ENCODE measurements at places on chromosomes 7 and 10.

DNA sequence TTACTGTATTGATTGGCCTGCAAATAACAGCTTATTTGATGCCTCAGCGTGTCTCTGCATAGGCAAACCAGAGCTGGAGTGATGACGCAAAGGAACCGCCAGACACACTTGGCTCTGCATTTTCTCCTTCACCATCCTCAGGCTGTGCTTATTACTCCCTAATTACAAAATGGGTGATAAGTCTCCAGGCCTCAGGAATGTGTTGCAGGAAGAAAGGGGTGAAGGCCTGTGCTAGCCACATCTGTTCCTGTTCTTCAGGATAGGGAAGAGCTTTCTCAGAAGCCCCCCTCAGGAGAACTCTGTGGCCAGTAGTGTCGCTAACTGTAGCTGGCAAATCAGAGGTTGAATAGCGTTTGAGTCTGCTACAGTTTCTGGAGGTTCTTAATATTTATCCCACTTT, 5.1 kb downstream of the TDRD1 start:
- DNase-seq, result no peak

- DNase-seq, result no peak
Measured at GRCh38 chr10:790821-791551, 101.5 kb upstream of the DIP2C start.

DNA sequence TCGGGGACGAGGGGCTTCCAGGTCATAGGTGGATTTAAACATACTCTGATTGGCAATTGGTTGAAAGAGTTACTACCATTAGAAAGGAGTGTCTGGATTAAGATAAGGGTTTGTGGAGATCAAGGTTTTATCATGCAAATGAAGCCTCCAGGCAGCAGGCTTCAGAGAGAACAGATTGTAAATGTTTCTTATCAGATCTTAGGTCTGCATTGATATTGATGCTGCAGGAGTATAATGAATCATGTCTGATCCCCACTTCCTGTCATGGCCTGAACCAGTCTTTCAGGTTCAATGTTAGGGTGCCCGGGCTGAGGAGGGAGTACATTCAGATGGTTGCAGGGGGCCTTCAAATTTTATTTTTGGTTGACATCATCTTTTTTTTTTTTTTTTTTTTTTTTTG, 51.4 kb downstream of the SH3PXD2A start:
- DNase-seq, result no peak

DNA sequence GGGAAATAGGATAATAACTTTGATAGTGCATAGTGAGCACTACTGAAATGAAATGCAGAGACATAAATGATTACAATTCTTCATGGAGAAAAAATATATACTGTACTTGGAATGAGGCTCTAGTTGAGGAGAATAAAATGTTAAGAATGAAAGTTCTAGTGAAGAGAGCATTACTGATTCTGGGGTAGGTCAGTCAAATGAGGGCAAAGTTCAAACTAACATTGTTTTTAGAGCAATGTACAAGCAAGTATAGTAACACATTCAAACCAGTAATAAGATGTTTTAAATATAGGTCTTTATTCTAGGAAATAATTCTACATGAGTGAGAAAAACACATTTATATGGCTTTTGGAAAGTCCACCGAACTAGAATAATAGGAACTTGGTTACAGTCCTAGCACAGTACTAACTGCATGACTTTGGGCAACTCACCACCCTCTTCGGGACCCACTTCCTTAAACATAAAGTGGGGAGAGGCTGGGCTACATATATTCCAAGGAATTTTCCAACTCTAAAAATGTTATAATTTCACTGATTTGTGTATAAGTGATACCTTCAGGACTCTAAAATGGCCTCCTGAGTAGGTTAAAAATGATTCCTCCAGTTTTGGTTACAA, 86.4 kb downstream of the CDK6 start:
- no peak for DNase-seq

DNA sequence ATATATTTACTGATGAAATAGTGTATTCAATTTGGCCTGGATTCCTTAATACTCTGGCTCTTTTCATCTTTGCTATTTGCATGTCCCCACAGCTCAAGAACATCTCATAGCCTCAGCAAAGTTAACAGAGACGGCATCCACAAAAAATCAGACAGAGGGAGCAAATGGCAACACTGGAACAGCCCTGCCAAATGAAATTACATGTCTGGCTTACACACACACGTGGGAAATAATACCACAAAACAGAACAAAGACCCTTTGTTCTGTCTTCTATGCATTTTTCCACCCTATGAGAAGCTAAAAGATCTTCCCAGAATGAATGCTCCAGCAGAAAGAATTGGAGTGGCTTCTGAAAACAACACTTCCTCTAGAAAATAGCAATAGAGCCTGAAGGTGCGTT, 139.5 kb downstream of the ALOX5 start:
- no peak for DNase-seq

DNA sequence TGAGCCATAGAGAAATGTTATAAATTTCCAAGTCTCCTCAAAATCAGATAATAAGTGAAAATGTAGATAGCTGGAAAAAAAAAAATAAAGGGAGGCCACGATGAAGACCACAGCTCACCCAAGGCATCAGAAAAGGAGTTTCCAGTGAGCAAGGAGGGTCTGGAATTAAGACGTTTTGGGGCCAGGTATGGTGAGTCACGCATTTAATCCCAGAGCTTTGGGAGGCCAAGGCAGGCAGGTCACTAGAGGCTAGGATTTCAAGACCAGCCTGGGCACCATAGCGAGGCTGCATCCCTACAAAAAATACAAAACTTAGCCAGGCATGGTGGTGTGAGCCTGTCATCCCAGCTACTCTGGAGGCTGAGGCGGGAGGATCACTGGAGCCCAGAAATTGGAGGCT, 65.5 kb downstream of the ASB13 start:
- no peak for DNase-seq

- no peak for DNase-seq
Measured at GRCh38 chr10:101493249-101493648, 94.8 kb downstream of the POLL start.

- no peak for DNase-seq
Measured at GRCh38 chr7:13421776-13422175, 567.7 kb downstream of the ETV1 start.

DNA sequence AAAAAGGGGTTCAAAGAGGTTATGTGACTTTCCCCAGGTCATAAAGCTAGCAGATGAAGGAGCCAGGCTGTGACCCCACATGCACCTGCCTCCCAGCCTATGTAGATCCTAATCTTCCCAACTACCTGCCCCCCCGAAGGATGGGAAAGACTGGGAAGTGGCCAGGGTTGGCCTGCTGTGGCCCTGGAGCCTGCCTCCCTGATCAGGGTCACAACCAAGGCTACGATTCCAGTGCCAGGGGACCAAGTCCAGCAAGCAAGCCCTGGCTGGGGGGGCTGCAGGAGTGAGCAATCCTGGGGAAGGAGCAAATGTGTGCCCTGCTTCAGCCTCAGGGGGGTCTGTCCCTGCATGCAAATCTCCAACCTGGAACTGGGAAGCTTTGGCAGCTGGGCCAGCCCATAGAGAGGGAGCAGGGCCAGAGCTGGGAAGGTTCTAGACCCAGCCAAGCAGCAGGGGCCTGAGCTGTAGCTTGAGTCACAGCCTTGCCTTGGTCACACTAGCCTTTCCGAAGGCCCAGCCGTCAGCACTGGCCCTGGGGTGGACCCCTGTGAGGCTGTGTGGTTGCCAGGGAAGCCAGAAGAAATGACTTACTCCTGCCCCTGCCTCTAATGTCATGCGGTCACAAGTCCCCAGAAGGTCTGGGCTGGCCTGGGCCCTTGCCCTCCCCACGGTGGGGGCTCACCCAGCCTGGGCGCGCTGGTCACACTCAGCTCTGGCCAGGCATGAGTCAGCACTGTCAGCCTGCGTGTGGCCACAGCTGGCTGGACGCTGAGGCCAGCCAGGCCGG, 96.4 kb upstream of the ZMIZ1 start:
- DNase-seq, result peak; percentile 17

- DNase-seq, result no peak
Measured at GRCh38 chr10:75228278-75228677, 7.5 kb downstream of the COMTD1 start.

- no peak for DNase-seq
Measured at GRCh38 chr10:118965096-118965495, 64.4 kb upstream of the NANOS1 start.

DNA sequence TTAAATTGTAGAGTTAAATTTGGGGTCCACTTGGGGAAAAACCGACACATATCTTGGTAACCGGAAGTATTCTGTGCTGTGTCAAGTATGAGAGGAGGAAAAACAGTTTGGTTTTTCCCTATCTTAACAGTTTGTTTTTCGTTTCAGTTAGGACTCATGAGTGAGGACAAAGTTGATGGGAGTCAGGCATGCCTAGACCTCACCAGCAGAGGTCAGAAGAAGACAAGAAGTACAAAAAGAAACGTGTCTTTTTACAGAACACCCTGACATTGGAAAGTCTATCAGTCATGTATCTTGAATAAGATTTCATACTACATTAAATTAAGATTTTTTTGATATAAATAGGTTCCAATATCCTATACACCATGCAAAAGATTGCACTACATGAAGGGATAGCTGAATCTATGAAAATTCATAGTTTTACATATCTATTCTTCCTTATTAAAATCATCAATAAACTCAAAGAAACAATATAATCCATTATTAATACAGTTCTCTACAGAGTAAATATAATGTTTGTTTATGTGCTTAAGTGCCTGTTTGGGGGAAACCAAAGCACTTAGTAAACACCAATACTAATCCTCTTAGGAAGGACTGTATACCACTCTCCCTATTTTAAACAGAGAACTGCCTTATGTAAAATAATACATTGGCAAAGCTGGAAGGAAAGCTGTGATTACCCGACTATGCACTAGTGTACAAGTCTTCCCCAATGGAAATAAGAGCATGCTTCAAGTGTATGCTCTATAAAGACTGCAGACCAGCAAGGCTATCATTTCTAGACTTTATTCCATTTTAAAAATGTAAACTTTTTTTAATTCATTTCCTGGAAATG, 95.6 kb downstream of the USP6NL start:
- DNase-seq, result peak; percentile 20

DNA sequence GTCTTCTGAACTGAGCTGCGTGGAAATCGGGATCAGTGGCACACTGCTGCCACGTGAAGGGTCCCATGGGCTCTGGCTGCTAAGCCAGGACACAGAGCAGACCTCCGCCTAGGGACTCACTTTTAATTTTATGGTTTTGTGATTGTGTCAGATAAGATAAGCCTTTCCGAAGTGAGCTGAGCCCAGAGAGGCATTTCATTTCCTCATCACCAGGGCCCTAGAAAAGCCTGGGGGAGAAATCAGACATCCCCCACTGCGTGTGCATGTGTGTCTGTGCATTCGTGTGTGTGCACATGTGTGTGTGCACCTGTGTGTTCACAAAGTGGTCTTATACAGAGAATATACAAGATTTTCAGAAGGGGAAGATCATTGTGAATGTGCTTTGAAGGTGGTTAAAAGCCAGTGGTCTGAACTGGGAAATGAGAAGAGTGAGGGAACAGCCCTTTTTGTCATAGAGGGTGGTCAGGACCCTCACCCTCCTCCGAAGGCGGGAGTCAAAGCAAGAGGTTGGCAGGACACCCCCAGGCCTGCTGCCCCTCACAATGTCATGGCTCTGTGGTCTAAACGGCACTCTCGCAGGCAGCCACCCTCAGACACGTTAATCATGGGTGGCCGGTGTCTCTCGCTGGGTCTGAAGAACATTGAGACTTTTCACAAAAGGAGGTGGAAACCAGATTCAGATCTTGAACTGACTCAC, 176.1 kb upstream of the PFKP start:
- no peak for DNase-seq

- no peak for DNase-seq
Measured at GRCh38 chr7:142752376-142753225, 3.3 kb downstream of the PRSS1 start.

DNA sequence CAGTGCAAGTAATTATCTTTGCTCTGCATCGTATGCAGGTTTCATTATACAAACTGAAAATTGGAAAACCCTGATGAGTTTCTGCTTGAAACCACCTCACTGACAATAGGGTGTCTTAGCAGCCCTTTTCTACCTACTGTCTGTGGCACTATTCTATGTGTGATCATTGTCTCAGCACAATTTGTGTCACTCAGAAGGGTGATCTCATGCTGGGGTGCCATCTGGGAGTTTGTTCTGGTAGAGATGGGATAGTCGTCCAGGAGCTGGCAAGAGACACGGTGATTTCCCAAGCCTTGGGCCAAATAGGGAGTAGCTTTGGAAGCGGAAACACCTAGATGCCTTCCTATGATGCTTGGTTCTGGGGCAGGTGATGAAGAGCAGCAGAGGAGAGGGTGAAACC, 186.3 kb downstream of the FRMD4A start:
- DNase-seq, result no peak

DNA sequence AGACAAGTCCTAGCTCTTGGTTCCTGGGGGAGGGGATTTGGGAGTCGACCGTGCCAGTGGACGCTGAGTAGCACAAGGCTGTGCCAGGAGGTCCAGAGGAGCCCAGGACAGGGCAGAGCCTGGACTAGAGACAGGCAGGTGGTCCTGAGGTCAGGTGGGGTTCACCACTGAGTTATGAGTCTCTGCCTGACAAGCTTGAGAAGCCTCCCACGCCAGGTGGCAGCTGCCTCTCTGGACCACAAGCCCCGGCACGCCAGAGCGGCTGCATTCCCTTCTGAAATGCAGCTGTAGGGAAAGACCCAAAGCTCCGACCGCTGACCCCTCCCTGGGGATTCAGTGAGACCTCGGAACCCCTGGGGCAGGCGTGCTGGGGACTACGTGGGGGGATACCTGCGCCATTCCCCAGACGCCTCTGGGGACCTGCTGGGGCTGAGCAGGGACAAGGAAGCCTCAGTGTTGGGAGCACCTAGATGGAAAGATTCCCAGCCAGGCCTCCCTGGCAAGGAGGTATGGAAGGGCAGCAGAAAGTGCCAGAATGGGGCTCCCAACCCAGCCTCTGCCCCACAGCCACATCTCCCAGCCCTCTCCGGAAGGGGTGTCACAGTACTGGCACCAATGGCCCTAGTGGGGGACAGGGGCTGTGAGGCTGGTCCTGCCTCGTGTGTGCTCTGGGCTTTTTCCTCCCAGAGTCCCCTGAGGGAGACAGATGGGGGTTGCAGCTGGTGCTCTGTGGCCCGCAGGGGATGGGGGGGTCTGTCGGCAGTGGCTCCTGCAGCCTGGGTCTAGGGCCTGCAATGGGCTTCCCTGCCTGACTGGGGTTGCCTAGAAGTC, 29.0 kb downstream of the PDGFA start:
- DNase-seq, result no peak

DNA sequence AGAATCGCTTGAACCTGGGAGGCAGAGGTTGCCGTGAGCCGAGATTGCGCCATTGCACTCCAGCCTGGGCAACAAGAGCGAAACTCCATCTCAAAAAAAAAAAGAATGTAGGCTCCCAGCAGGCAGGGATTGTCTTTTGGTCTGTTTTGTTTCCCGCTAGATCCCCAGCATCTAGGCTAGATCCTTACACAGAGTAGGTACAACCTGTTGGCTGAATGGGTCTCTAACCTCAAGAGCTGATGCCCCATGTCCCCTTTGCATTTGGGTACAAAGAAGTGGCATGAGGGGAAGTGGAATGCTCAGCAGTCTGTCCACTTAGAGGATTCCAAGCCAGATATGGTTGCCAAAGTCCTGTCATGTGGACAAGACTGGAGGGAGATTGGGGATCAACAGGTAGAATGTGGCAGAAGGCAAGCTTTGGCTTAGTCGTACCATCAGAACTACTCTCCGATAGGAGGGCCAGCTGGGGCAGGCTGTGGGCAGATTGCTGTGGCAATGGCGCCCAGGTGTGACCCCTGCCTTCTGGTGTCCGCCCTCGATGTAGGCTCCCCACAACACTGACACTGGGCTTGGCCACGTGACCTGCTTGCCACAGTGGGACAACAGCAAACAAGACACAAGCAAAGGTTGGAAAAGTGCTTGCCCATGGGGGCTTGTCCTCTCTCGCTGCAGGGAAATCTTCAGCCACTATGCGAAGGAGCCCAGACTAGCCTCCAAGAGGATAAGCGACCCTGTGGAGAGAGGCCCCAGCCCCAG, 21.4 kb downstream of the LEP start:
- DNase-seq, result no peak

- DNase-seq, result no peak
Measured at GRCh38 chr10:33095867-33096815, 138.1 kb upstream of the ITGB1 start.
